Aorta (tissue), 5 donors: ENCODE measurements at places on chromosomes 11 and 22. TPM values are rescaled to one million over a fixed set of nuclear protein-coding genes. Genes with fewer than 3 reads are reported as not detected.

DNA sequence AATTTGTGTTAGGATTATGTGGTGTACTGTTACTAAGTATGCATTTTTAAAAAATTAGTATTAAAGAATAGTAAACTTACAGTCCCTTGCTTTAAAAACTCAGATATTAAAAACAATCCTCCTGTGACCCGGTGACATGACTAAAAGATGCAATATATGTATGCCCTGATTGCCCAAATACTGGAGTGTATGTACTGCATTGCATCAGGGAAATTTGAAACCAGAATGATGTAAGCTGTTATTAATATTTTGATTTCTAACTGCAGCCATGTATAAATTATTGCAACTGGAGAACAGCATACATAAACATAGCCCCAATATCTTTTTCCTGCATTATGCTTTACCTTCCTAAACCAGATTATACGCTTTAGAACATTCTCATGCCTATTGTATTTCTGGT lies 3.7 kb upstream of the HSPA8 start:
- H3K36me3 ChIP-seq: no peaks in the 10 kb centered on the region
- no peak for DNase-seq
- H3K4me3 ChIP-seq: no peak overlapping the region
- no peaks in the 10 kb centered on the region for H3K27me3 ChIP-seq
- no peak overlapping the region for H3K27ac ChIP-seq

DNA sequence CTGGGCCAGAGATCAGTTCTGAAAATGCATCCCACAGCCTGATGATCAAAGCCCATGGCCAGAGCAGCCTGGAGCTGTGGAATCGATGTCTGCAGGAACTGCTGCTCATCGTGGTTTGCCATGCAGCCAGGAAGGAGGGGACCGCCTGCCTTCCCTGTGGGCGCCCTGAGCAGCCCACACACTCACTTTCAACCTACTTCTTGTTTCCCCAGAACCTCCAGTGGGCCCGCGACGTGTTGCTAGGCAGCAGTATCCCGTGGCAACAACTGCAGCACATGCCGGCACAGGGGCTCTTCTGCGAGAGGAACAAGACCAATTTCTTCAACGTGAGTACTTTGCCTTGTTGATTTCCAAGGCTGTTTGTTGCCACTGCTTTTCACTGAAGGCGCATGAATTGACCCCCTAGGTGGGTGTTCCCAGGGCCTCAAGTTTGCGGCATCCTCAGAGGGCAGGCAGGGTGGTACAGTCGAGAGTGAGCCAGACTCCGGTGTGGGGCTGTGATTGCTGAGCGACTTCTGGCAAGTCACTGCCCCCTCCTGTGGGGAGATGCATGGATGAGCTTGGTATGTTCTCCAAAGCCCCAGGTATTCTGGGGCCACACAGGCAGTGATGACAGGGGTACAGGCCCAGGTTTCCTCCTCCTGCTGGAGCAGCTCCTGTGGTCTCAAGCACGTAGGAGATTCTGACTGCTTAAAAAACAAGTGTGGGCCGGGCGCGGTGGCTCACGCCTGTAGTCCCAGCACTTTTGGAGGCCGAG lies 47.0 kb upstream of the SUSD2 start:
- no peak for DNase-seq
- no peaks in the 10 kb centered on the region for H3K4me1 ChIP-seq
- no peak overlapping the region for H3K4me3 ChIP-seq
- H3K27ac ChIP-seq: no peak overlapping the region
- H3K27me3 ChIP-seq: no peaks in the 10 kb centered on the region

DNA sequence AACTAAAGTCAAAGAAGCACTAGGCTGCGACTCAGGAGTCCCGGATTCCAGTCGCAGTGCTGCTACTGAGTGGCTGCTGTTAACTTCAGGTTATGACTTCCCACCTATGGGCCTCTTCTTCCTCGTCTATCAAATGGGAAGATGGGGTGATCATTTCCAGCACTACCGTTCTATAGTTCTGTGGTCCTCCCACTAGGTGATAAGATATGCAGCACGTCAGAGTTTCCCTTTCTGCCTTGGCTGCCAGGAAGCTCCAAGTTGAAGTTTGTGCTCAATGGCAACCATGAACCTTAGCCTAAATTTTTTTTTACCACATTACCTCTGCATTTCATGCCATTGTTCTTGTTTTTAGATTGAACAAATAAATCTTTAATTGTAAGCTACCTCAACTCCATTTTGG lies 38.7 kb downstream of the ALX4 start:
- no peaks in the 10 kb centered on the region for H3K36me3 ChIP-seq
- no peaks in the 10 kb centered on the region for H3K4me1 ChIP-seq
- H3K27me3 ChIP-seq: no peaks in the 10 kb centered on the region
- H3K4me3 ChIP-seq: no peak overlapping the region

DNA sequence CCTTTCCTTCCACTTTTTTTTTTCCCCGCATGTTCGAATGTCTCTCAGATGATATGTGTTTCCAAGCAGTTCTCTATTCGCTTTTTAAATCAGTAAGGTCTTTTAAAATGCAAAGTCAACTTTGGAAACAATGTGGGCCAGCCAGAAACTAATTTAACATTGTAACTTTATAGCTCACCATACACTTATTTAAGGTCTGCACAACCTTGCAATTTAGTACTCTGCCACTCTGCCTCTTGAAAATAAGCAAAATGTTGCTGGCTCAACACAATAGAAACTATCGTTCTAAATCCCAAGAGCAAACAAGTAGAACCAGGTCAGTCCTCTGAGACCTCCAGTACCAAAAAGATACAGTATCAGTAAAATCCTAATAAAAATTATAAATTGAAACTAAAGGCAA lies 109.0 kb downstream of the SIK3 start:
- H3K27ac ChIP-seq: no peak overlapping the region
- peaks cover 3% of the 10 kb centered on the region for H3K4me1 ChIP-seq
- no peaks in the 10 kb centered on the region for H3K27me3 ChIP-seq
- H3K4me3 ChIP-seq: no peak overlapping the region
- no peak for DNase-seq

DNA sequence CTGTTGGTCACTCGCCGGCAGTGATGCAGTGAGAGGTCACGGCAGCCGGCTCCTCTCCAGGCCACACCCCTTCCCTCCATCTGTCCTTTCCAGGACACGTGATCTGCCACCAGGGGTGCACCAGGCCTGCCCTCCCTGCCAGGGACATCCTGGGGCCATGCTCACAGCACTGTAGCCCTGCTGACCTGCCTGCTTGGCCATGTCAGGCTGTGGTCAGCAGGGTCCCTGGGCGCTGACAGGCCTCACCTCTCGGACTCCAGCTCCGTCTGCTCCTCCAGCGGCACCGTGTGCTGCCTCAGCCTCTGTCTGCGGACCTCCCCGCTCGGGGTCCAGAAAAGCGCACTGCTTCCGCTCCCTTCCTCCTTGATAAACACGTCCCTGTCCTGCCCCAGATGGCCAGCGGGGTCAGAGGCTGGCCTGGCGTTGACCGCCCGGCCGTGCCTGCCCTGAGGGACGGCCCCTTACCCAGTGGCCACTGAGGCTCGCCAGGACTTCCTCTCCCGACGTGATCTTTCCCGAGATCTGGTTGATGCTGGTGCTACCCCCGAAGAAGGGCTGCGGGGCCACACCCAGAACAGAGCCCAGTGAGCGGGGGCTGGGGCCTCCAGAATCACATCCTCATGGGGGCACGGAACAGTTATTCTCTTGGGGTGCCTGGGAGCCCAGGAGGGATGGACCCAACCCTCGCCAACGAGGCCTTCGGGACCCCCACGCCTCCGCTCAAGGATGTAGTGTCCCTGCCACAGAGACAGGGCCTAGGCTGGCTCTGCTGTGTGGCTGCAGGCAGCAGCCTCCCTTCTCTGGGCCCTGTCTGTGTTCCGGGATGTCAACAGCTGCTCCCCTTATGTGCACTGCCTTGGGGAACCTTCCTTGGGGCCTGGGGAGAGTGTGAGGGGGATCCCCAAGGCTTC lies 36.3 kb upstream of the CARS1 start:
- no peaks in the 10 kb centered on the region for H3K27me3 ChIP-seq
- no peaks in the 10 kb centered on the region for H3K4me1 ChIP-seq
- no peak for DNase-seq
- H3K4me3 ChIP-seq: no peak overlapping the region
- no peak overlapping the region for H3K27ac ChIP-seq
- peaks cover 2% of the 10 kb centered on the region for H3K36me3 ChIP-seq

- H3K27me3 ChIP-seq: no peaks in the 10 kb centered on the region
- no peaks in the 10 kb centered on the region for H3K36me3 ChIP-seq
- no peak for DNase-seq
- H3K4me3 ChIP-seq: no peak overlapping the region
- no peaks in the 10 kb centered on the region for H3K4me1 ChIP-seq
Observed at GRCh38 chr22:49535126-49535525, 292.5 kb downstream of the BRD1 start.

DNA sequence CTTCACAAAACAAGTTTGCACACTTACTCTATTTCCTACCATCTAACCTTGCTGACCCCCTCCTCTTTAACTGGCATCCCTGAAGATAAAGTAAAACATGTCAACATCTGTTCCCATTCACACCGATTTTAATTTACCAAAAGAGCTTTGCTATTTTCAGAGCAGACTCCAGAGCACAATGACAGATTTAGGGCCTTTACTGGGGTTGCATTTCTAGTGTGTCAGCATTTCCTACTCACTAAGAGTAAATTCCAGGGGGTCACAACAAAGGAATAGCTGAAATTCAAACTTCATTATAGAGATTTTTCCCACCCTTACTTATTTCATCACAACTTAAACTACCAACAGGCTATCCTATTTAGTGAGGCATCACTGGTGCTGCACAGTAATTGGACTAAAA lies 60.8 kb downstream of the SOX6 start:
- H3K27ac ChIP-seq: no peak overlapping the region
- no peaks in the 10 kb centered on the region for H3K36me3 ChIP-seq
- H3K4me3 ChIP-seq: no peak overlapping the region
- DNase-seq: no peak
- no peaks in the 10 kb centered on the region for H3K4me1 ChIP-seq

GRCh38 chr11:6557761-6558674 lies 45.4 kb downstream of the RRP8 start:
- H3K27ac ChIP-seq: no peak overlapping the region
- DNase-seq: no peak
- no peaks in the 10 kb centered on the region for H3K4me1 ChIP-seq
- H3K4me3 ChIP-seq: no peak overlapping the region

DNA sequence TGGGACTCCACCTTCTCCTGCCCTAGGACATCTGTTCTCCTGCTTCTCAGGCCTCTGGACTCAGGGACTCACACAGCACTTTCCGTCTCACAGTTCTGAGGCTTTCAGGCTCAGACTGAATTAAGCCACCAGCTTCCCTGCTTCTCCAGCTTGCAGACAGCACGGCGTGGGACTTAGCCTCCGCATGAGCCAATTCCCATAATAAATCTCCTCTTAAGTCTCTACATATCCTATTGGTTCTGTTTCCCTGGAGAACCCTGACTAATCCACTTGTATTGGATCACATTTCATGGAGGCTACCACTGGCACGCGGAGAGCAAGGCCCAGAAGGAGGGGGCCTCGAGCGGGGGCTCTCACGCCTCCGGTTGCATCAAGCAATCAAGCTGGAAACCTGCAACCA lies 1313.6 kb downstream of the TBC1D22A start:
- no peaks in the 10 kb centered on the region for H3K36me3 ChIP-seq
- no peaks in the 10 kb centered on the region for H3K27me3 ChIP-seq
- H3K27ac ChIP-seq: no peak overlapping the region

GRCh38 chr11:119624102-119624615 lies 104.8 kb downstream of the NECTIN1 start:
- H3K4me1 ChIP-seq: no peaks in the 10 kb centered on the region
- DNase-seq: no peak
- no peaks in the 10 kb centered on the region for H3K36me3 ChIP-seq
- H3K27ac ChIP-seq: no peak overlapping the region
- H3K4me3 ChIP-seq: no peak overlapping the region

DNA sequence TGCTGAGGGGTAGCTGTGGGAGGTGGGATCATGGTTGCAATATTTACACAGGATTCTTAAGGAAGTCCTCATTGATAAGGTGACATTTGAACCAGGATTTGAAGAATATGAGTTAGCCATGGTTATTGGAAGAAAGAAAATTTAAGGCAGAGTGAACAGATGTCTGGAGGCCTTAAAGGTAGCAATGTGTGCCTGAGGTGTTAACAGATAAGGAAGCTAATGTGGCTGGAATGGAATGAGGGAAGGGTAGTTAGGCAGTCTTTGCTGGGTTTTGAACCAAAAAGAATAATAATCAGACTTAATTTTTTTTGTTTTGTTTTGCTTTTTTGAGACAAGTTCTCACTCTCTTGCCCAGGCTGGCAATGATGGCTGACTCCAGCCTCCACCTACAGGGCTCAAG lies 9.7 kb upstream of the DEPDC7 start:
- no peak overlapping the region for H3K27ac ChIP-seq
- no peak overlapping the region for H3K4me3 ChIP-seq
- no peaks in the 10 kb centered on the region for H3K4me1 ChIP-seq

DNA sequence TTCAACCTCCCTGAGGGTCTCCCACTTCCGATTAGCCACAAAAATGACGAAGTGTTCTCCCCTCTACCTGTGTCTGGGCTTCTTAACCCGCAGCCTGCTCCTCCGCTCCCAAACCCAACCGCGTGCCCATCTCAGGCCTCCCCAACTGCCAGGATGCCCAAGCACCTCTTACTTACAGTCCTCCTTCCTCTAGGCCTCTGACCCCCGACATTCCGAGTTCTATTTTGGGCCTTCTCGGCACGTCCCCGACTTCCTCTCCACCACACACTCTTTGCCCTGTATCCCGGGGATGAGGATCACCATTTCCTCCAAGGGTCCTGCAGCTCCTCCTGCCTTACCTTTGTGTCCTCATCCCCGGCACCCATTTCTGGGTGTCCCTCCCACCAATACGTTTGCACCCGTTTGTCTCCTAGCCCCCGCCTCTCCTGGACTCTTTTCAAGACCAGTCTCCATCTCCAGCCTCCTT lies 388 bp upstream of the MUS81 start:
- H3K36me3 ChIP-seq: peaks cover 3% of the 10 kb centered on the region
- peak overlapping the region; percentile 96 for H3K27ac ChIP-seq
- H3K27me3 ChIP-seq: no peaks in the 10 kb centered on the region
- peak overlapping the region; percentile 14 for H3K4me3 ChIP-seq
- no peaks in the 10 kb centered on the region for H3K4me1 ChIP-seq
- peak; percentile 73 for DNase-seq

GRCh38 chr22:20507253-20508066 lies at the start of gene MED15:
Gene MED15, plus strand, starts transcription at chr22:20507610. Its CDS starts 69 bp downstream, at chr22:20507679.
- DNase-seq: peak; percentile 95
- peak within 1 kb of the TSS; percentile 79 for H3K4me3 ChIP-seq
- no peaks in the 10 kb centered on the region for H3K36me3 ChIP-seq
- H3K4me1 ChIP-seq: peaks cover 5% of the 10 kb centered on the region
- peak within 1 kb of the TSS; percentile 95 for H3K27ac ChIP-seq

The FAM227A gene
- 1.3 TPM for total RNA-seq

The OR56A1 gene
- not detected for total RNA-seq

The SMC1B gene
- not detected for total RNA-seq

The SLC25A17 gene
- 14.2 TPM for total RNA-seq

The OR8D4 gene
- not detected for total RNA-seq
